ENCODE measurements at places on chromosomes 2 and 18.

DNA sequence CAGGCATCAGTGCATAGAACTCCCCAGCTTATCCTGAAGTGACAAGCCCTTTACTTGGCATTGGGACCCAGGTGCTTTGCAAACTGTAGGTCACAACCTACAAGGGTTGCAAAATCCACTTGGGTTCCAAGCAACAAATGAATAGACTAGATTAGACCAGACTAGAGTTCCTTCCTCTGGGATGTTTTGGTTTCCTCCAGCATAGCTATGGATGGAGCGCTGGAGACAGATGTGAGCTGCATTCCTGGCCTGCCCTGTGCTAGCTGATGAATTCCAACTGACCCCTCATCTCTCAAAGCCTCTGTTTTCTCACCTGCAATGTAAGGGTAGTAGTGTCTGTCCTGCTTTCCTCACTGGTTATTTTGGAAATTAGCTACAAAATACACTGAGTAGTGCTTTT is 86.2 kb downstream of the NPAS2 start:
- DNase-seq = no peak

DNA sequence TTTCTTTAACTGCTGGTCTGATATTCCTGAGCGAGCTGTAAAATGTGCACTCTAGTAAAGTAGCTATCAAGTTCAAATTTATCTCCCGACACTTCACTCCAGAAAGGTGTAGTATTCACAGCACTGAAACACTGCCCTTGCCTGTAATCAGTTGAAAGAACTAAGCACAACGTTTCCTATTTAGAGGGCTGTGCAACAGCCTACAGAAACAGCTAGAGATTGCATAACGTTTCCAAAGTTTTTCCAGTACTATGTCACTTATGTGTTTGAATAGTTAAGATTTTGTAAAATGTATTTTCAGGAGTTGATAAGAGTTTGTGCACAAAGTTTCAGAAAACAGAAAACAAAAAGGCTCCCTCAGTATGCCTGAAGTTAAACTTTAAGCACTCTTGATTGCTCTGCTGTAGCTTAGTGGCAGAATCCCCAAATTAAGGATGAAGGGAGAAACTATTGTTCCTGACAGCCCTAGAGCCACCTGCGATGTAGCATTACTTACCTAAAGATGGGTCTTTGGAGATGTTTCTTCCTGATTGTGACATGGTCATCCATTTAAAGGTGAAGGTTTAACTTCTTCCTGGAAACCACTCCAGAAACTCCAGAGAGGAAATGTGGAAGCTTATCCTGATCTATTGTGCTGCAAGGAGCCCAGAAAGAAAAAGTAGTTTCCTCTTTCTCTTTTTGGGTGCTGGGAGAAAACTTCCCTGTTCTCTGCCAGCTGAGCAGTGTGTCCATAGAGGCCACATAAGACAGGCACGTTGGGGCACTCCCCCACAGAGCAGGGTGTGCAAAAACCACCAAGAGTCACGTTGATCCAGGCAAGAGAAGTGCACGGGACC is 536 bp downstream of the PDE1A start:
- DNase-seq = peak; percentile 53

DNA sequence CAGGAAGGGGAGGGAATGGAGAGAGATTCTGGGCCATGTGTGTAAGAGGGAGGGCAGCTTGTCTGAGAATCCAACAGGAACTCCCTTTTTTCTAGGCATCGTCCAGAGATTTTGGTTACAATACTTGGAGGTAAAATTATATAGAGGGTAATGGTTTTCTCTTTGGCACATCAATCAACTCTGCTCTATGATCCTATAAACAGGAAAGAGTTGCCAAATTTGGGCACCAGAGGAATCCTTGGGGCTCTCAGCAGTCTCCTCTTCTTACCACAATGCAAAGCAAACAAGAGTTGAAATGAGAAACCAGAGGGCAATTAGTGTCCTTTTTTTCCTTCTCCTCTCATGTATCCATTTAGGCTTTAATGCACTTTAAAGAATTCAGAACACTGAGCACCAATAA is 243.4 kb downstream of the SLC8A1 start:
- no peak for DNase-seq

DNA sequence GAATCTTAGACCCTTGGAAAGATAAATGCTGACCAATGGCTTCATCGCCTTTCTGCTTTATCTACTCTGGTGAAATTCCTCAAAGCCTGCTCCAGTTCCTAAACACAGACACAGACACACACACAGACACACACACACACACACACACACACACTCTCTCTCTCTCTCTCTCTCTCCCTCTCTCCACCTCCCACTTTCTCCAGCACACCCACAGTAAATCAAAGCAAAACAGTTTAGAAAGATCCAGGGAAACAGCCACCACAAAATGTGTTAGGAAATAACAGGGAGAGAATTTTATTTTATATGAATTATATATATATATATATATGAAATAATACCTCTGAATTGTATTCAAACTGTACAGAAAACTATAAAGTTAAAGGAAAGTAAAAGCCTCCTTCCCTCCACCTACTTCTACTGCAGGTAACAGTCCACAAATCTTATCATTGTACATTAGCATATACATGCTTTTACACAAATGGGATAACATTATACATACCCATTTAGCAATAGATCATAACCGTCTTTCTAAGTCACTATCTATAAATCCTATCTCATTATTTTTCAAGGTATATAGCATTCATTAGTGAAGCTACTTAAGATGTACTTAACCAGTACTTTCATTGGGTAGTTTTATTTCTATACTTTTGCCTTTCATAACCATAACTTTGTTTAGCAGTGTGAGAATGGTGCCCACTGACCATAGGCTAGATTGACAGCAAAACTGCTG is 38.5 kb downstream of the MREG start:
- DNase-seq = no peak

DNA sequence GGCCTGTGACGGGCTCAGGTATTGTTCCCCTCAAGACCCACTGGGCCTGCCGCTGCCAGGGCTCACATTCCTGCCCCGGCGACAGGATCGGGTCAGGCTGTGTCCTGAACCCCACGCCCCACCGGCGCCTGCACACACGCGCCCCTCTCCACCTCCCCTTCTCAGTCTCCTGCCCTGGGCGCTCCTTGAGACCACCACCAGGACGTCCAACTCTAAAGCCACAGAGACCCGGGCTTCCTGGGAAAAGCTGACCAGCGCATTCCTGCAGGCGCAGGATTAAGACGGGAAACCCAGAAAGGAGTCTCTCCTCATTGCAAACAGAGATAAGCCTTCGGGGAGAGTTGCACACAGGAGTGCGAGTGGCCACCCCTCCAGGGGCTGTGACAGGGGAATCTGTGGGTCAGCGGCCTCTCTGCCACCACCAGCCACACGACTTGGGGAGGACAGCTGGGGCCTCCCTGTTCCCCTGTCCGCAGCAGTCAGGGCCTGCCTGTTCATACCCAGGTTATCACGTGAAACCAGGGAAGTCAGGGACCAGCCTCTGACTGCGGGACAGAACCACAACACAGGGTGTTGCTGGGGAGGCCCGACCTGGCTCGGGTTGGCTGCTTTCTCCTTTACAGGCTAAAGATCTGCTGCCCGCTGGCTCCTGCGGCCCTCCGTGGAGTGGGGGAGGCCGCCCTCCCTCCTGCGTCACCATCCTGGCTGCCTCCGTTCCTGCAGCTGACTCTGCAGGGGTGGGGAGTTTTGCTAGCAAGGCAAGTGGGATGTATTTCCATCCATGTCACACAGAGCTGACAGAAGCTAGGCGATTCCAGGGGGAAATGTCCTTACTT is 88.8 kb downstream of the ZCCHC2 start:
- DNase-seq = peak; percentile 29

GRCh38 chr2:44242904-44243303 is 32.4 kb upstream of the SLC3A1 start:
- DNase-seq = peak; percentile 59

DNA sequence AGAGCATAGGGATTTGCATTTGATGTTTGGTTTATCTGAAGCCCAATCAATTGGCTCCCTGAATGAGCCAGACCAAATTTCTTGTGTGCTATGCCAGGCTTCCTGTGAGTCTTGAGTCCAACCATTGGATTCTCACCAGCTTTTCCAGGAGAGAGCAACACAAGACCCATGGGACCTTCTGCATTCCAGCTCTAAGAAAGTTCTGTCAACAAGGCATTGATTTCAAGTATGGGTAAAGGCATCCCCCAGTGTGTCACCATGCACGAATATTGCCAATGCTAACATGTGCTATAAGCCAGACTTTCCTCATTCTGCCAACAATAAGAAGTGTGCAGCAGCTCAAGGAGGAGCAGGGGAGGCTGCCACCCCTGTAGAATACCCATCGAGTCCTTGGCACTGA is 266.6 kb downstream of the ETAA1 start:
- peak; percentile 14 for DNase-seq

DNA sequence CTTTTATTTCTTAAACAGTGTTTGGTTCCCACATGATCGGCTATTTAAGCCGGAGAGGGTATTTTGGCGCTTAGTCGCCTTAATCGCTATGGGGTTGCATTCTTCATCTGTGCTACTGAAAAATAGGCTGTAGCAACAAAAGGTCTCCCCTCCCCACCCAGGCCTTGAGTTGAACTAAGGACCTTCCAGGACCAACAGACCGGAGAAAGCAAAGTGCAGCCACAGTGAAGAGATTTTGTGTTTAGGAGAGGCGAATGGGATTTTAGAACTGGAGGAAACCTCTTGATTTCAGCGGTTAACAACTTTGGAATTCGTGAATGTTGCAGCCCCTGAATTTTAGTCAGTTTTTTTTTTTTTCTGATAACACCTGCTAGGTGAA is 1.4 kb downstream of the ITGA6 start:
- no peak for DNase-seq

DNA sequence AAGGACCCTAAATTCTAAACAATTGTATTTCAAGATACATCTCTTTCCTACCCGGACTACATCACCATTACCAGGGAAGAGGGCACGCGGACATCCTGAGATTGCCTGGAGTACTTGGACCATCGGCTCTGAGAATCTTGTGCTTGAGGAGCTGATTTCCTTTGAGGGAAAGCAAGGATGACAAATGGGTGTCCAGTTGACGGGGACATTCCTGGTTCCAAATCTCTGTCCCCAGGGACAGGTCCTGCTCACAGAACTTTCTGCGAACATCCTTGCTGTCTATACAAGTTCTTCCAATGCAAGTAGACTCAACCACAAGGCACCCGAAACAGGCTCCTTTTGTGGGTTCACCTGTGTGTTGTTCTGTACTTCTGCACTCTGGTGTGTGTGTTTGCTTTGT is 289.5 kb upstream of the MYT1L start:
- no peak for DNase-seq

- peak; percentile 64 for DNase-seq
These were observed 124.7 kb downstream of the HDAC4 start for GRCh38 chr2:239275847-239276831.

DNA sequence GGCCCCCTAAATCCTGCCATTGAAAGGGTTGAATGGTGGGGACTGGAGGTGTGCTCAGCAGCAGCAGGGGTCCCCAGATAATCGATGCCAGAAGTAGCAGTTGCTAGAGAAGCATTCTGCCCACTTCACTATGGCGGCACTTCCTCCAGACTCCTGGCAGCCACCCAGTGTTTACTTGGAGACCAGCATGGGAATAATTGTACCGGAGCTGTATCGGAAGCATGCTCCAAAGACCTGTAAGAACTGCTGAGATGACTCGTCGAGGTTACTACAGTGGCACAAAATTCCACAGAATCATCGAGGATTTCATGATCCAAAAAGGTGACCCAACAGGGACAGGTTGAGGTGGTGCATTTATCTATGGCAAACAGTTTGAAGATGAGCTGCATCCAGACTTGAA is 11.0 kb upstream of the GAREM2 start:
- DNase-seq = no peak

DNA sequence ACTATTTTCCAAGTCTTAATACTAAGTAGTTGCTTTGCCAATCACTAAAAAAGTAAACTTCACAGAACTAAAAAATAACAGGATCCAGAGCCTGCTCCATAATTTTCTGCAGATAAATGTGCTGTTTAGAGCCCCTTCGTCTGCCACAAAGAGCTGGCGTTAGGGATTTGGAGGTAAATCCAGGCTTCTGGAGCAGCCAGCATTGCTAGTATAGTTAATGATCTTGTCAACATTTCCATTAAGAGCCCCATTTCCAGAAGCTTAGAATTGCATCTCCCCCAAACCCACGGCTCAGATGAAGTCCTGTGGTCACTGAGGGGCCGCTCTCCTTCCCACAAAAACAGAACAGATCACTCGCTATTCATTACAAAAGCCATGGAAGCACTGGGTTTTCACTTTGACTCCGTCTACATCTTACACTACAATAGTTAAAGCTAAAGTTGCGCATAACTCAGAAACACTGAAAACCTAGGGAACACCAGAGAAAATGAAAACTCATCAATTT is 41.9 kb downstream of the ZNF516 start:
- DNase-seq = no peak

DNA sequence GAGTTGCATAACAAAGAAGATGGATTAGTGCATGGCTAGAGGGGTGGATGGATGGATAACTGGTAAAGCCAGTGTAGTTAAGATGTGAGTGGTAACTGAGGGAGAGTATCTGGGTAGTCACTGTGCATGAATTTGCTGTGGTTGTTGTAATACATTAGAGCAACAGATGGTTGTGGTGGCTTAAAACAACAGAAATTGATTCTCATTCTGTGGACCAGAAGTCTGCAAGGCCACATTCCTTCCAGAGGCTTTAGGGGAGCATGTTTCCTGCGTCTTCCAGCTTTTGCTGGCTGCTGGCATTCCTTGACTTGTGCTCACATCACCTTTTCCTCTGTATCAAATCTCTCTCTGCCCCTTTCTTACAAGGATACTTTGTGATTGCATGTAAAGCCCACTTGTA is 155.4 kb downstream of the ASB1 start:
- peak; percentile 15 for DNase-seq

- DNase-seq = no peak
These were observed 863.7 kb downstream of the EPHA4 start for GRCh38 chr2:220708366-220708765.

DNA sequence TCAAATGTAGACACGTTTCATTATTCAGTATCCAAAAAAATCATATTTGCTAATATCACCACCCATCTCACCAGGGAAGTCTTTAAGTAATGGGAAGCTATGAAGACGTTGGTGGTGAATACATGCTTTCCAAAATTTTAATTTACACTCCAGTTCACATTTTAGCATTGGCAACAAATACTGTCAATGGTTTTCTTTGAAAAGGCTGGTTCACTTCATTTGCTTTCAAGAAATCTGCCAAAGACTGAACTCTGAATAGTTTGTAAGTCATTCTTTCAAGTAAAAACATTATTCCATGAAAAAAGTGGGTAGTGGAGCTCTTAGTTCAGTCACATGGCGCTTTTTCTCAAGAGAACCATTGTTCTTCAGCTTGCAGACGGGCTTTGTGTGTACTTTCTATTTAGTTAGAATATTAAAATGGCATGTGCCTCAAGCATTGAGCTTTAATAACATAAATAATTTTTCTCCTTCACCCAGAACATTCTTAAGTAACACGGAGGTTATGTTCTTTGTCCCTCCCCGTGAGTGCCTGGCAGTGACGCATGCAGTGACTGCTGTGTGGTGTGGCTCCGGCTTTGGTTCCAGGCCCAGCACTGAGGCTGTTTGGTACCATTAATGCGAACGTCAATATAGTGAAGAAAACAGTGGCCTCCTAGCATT is 300.0 kb upstream of the HDAC4 start:
- DNase-seq = no peak

GRCh38 chr2:167258712-167259111 is 370.4 kb downstream of the XIRP2 start:
- DNase-seq = no peak

All from cardiac fibroblast (primary cell).